ENCODE measurements at places on chromosomes 4 and X.

DNA sequence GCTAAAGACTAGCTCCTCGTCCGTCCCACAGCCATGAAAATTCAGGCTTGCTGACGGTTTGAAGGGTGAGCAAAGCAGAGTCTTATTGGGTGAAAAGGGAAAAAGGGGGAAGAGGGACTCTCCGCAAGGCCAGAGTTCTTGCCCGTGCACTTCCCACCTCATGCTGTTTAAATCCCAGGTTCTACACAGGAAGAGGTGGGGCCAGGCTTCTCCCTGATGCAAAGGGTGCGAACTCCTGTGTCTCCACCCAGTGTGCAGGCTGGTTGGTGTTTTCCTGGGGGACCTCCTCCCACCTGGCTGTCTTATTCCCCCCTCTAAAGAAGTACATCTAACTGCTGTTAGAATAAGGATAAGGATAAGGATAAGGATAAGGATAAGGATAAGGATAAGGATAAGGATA lies 18.0 kb upstream of the LANCL3 start:
- no peak for DNase-seq

DNA sequence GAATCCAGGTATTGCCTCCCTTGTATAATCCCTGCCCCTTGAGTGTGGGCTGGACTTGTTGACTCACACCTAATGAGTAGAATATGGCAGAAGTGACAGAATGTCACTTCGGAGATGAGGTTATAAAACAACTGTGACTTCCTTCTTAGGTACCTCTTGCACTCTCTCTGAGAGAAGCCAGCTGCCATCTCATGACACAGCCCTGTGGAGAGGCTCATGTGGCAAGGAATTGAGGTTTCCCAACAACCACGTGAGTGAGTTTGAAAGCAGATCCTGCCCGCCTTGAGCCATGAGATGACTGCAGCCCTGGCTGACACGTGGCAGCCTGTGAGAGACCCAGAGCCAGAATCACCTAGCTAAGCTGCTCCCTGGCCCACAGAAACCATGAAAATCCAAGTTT lies 13.5 kb downstream of the ASB11 start:
- DNase-seq, result no peak

DNA sequence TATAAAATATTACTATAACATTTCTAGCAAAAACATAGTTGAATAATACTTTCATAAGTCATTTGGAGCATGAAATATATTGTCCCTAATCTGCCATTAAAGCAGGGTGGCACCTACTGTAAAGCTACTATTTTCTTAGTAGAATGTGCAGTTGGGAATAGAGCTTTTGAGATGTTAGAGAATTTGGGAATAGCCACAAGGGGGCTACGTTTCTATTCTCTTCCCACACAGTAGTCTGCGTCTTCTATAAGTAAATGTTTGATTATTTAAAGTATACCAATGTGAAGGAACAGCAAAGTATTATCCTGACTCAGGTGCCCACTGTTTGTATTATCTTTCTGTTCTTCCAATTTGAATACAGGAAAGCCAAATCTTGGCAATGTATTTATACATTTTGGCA lies 323.2 kb upstream of the GIMD1 start:
- DNase-seq, result peak; percentile 1

GRCh38 chr4:139188648-139189416 lies 11.8 kb upstream of the ELF2 start:
- no peak for DNase-seq

- DNase-seq, result peak; percentile 71
Observed at GRCh38 chr4:8269535-8270417, at the start of gene HTRA3. Gene HTRA3, plus strand, starts transcription at chr4:8269754. Its CDS starts 215 bp downstream, at chr4:8269969.

DNA sequence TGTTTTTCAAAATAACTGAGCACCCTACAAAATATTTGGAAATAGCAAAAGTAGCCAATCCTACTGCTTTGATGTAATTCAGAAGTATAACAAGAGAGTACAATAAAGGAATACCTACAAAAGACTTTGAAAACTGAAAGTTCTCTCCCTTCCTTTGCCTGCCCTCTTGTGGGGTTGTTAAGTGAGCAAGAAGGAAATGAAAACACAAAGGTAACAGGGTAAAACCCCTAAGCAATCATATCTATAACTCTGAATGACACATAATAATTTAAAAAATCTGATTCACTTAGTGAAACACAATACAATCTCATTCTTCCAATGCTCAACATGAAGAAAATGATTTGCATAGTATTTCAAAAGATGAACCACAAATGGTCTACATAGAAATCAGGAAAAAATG lies 98.2 kb downstream of the FRYL start:
- DNase-seq, result peak; percentile 71

- DNase-seq, result no peak
Observed at GRCh38 chrX:69131886-69132285, 33.4 kb downstream of the PJA1 start.

- no peak for DNase-seq
Observed at GRCh38 chrX:34909151-34909550, 33.4 kb upstream of the FAM47B start.

DNA sequence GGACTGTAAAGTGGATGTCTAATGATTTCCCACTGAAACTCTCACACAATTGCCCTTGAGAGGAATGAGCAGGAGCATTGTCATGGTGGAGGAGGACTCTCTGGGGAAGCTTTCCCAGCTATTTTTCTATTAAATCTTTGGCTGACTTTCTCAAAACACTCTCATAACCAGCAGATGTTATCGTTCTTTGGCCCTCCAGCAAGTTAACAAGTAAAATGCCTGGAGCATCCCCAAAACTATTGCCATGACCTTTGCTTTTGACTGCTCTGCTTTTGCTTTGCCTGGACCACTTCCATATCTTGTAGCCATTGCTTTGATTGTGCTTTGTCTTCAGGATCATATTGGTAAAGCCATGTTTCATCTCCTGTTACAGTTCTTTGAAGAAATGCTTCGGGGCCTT lies 120.2 kb upstream of the PDE5A start:
- no peak for DNase-seq

GRCh38 chrX:99914635-99915034 lies 495.4 kb downstream of the PCDH19 start:
- no peak for DNase-seq

DNA sequence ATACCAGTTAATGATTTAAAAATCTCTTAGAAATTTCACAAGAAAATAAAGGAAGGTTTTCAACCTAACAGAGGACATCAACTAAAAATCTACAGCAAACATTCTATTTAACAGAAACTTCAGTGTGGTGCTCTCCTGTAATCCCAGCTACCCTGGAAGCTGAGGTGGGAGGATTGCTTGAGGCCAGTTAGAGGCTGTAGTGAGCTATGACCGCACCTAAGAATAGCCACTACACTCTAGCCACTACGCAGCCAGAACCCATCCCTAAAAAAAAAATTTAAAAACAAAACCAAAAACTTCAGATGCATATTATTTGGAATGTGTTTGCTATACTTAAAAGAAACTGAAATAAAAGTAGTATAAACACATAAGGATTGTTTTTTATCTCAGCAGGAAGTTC lies 7.2 kb upstream of the FHIP1A start:
- no peak for DNase-seq

GRCh38 chr4:2069986-2070385 lies 10.9 kb downstream of the NAT8L start:
- no peak for DNase-seq

DNA sequence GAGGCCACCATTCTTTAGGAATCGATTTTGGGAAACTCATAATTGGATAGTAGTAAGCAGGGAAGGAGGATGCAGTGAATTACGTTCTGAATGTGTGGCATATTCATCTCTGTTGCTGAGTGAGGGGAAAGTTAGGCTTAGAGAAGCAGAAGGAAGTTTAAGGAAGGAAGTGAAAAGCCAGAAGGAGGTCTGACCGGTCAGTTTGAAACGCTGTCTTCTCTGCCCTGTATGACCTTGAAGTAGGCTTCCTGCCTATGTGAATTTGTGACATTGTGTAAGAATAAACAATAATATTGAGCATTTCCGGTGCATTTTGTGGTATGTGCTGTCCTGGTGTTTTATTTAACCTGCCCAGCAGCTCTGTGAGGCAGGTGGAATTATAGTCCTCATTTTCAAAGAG lies 67.3 kb downstream of the PDLIM5 start:
- no peak for DNase-seq

DNA sequence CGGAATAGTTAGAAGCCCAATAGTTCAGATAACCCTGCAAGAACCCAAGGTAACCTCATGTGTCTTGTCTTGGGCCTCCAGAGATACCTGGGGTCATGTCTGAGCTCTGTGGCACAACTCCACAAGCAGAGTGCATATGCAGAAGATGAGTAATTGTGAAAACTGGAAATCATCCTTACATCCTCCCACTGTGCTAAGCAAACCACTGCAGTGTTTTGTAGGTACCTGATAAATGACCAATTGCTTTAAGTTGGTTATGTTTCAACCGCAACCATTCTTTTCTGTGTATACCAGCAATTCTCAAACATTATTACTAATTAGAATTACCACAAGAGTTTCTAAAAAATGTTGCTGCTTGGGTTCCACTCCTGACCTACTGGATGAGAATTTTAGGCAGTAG lies 73.2 kb downstream of the CBLL2 start:
- DNase-seq, result no peak

DNA sequence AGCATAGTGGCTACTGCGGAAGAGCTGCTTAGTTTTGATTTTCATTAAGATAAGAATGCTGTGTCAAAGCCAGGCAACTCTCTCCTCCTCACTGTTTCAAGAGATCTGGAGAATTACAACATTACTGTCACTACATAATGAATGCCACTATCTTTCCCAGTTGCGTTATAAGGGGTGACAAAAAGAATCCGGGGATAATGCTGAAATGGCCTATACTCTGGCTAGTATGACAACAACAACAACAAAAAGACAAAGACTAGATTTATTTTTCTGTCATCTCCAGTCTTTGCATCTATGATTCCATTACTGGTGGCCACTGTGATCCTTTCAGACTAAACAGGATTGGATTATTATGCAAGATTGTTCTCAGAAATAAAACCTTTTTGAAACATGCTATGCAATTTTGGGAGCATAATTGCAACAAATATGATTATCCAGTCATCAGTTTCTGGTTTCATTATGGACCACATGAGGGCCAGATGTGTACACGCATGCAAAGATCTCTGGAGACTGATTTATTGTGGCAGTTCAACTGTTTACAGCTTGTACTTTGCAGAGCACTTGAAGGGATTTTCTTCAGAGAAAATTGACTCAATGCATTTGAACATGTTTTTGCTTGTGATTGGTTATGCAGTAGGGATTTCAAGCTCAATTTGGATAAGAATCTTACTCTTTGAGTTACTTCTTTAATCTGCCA lies 31.1 kb upstream of the SPANXB1 start:
- no peak for DNase-seq

DNA sequence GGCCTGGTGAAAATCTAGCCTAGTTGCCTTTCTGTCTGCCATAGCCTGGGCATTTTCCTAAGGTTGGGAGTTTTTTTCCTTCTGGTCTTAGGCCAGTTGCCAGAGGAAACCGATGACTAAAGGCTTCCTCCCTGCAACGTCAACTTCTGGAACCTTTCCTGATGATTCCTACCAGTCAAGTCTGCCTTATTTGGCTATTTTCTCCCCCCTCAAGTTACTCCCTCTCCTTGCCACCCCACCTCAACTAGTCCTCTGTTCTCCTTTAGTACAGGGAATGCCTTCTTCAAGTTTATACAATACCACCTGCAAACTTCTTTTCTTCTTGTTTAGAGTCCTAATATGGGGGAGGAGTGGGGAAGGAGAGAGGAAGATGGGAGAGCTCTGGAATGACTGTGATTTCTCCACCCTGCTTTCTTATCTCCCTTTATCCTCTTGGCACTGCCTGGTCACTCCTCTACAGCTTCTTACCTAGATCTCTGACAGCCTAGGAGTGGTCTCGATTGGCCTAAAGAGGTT lies 10.6 kb downstream of the MSN start:
- DNase-seq, result peak; percentile 62

GRCh38 chr4:186318481-186318880 lies 52.5 kb downstream of the F11 start:
- no peak for DNase-seq

DNA sequence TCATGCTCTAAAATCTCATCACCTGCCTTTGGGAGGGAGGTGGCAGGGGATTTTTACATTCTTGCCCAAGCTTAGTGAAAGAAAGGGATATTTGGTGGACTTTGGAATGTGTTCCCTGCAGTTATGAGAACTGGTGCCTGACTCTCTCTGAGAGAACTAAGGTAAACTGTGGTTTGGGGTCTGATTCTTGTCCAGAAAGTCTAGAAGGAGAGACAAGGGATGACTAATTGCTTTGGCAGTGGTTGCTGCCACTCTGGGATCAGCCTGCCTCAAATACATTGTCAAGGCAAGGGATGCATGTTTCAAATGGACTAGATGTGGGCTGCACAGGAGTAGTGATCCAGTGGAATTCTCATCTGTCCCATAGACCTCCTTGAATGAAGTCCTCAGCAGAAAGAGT lies 115.2 kb downstream of the DDIT4L start:
- DNase-seq, result no peak

- no peak for DNase-seq
Observed at GRCh38 chr4:75898536-75898935, 3.7 kb downstream of the PPEF2 start.

DNA sequence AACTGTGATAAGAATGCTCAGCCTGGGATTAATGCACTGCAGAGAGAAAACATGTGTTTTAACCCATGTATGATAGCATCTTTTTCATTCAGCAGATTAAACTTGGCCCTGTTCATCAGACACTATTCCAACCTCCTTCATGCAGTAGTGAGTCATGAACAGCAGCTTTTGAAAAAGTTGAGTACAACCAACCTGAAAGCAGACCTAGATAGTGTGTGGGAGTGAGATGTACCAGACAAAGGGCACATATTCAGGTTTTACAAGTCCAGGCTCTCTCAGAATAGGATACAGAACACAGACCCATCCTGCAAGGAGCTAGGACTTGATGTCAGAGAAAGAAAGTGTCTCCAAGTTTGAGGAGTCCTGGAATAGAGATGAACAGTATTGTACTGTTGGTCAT lies 237.3 kb upstream of the STS start:
- DNase-seq, result no peak

DNA sequence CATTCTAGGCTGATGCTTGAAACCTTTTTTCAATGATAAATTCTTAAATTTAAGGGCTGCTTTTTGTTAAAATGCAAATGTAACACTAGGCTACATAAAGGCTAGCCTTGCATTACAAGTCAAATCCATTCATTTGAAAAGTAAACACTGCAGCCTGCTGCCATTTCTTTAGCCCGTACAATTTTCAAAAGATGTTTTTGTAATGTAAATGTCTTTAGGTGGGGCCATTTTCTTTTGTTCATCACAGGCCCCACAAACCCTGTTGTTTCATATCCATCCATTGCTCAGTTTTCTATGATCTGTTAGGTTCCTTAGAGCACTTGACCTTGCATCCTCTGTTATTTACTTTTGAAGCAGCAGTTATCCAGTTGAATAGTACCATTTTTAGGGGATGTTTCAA lies 296.2 kb upstream of the AMOT start:
- no peak for DNase-seq

- no peak for DNase-seq
Observed at GRCh38 chr4:15270201-15270600, 157.6 kb upstream of the C1QTNF7 start.

- DNase-seq, result no peak
Observed at GRCh38 chr4:182521011-182521410, 277.8 kb downstream of the TENM3 start.

DNA sequence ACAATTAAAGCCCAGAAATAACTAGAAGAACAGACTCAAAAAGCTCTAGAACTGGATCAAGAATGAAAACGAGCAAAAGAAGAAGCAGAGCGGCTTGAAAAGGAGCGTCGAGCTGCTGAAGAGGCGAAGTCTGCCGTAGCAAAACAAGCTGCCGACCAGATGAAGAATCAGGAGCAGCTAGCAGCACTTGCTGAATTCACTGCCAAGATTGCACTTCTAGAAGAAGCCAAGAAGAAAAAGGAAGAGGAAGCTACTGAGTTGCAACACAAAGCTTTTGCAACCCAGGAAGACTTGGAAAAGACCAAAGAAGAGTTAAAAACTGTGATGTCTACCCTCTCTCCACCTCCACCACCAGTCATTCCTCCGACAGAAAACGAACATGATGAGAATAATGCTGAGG lies 56.1 kb upstream of the PPP4R3C start:
- DNase-seq, result no peak
